ENCODE measurements at places on chromosomes 3 and 15. TPM values are rescaled to one million over a fixed set of nuclear protein-coding genes. Genes with fewer than 3 reads are reported as not detected.

The LRRC15 gene
- total RNA-seq: 0.55 TPM

The CHRNA3 gene
- total RNA-seq: not detected

The KCNMB2 gene
- 0.87 TPM for total RNA-seq

The EFCC1 gene
- total RNA-seq: not detected

The TMEM108 gene
- total RNA-seq: 0.12 TPM

The DLEC1 gene
- total RNA-seq: 0.12 TPM

The PRTG gene
- total RNA-seq: 1.5 TPM

The WNT5A gene
- total RNA-seq: 4.4 TPM

The KNL1 gene
- 43.8 TPM for total RNA-seq

The KIF15 gene
- total RNA-seq: 7.4 TPM

The HGD gene
- total RNA-seq: not detected

The TNK2 gene
- 12.0 TPM for total RNA-seq

The NRROS gene
- 3.0 TPM for total RNA-seq

The PDZRN3 gene
- total RNA-seq: 27.7 TPM

The ESYT3 gene
- total RNA-seq: 6.5 TPM

The MESP1 gene
- total RNA-seq: 1.1 TPM

The FBXO40 gene
- total RNA-seq: under 0.01 TPM

The SCAP gene
- 73.6 TPM for total RNA-seq

The SLC27A2 gene
- total RNA-seq: 0.22 TPM
